ENCODE measurements at places on chromosomes 5 and 9.

DNA sequence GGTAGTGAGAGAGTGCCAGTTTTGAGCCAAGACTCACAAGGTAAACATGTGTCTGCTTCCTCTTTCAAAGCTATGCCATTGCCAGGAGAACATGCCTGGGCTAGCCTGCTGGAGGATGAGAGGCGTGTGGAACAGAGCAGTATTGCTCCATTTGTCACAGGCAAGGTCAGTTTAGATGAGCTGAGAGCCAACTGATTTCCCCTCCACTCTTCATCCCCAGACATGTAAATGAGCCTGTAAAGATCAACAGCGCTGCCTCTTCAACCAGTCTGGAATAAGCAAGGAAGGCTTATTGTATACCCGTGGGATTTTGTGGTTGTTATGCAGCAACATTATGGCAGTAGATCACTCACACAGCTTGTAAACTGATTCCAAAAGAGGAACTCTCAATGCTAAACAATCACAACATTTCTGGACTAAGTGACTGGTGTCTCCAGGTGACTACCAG is 8.2 kb upstream of the GDNF start:
- DNase-seq: no peak

DNA sequence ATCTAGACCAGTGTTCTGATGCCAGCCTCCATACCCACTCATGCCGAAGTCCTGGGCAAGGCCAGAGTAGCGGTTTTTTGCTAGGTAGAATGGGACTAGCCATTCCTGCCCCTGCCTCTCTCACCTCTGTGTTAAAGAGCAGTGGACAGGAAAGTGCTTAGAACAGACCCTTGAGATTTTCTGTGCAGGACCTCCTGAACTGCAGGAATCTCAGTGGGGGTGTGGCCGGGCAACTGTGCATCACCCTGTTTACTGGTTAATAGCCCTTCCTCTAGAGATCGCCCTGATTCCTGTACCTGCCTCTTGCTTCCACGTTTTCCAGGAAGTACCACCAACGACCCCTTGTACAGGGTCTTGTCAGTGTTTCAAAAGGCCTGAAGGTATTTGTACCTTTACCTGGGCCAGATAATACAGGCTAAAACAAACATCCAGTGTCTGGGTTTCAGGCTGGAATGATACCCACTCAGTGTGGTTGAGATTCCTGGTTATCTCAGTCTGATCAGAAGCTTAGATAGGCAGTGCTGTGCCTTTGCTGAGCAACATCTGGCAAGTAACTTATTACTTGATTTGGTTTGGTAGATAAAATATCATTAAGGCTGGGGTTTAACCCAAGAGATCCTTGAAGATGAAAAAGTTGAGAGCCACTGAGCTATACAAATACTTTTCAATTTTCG is 65.9 kb downstream of the RGS3 start:
- DNase-seq: no peak

DNA sequence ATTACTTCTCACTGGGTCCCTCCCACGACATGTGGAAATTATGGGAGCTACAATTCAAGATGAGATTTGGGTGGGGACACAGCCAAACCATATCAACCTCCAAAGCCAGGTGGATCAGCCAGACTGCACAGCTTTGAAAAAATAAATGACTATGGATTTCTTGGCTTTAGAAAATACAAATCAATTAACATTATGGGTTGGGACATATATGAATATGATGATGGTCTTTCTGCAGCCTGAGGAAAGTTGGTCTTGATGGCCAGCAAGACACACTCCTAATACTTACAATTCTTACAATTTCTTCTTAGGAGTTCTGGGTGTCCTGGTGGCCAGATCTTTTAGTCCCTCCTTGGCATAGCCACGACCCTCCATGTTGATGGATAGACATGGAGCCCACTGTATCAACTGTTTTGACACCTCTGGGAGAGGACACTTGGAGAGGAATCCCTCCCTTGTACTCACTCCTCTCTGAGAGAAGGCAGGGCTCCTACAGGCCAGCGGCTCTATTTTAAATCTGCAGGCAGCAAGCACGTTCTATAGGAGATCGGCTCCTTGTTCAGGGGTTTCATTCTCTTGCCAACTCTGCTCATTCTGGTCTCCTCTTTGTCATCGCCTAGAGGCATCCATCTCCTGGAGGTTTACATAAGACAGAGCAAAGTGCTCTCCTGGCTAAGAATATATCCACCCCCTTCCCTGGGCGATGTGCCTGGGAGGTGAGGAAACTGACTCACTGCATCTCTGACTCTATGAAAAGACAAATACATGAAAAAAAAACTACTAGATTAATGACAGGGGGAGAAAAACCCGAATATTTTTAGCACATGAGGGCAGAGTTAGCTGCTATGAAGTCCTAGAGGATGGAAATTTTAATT is 145.9 kb downstream of the CARTPT start:
- DNase-seq: no peak

DNA sequence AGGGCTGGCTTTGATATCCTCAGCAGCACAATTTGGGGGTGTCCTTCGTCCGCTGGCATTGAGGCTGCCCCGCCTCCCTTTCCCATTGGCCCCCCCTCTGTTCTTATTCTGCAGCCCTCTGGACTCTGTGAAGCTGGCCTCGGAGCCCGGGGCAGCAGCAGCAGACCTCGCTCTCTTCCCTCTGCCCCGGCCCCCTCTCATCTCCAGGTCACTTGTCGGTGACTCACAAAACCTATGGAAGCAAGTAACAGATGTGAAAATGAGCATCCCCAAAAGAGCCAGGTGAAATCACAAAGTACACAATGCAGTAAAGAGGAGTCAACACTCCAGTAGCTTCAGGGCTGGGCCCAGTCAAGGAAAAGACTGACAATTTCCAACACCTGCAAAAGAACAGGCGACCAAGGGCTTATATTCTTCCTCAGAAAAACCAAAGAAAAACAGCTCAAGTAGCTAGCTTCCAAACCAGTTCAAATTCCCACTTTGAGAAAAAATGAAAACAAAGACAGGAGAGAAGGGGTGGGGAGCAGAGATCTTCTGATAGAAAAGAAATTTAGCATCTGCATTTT is 97.5 kb downstream of the ZNF608 start:
- no peak for DNase-seq

GRCh38 chr5:115850744-115851416 is 9.1 kb downstream of the AP3S1 start:
- no peak for DNase-seq
